ENCODE measurements at places on chromosomes 3 and 15.
A peak's percentile ranks its signal among the peaks of the same experiment; 100 is the strongest.

GRCh38 chr15:26132811-26133210, 269.7 kb upstream of the ATP10A start:
- DNase-seq: no peak

GRCh38 chr3:122562923-122563716, 980 bp downstream of the PARP9 start:
- DNase-seq: peak; percentile 49

- DNase-seq: no peak
Measured at GRCh38 chr3:197782230-197782629, 8.8 kb upstream of the LRCH3 start.

GRCh38 chr3:52353291-52353855, 37.3 kb downstream of the DNAH1 start:
- no peak for DNase-seq

GRCh38 chr15:95850837-95851236, 479.7 kb upstream of the NR2F2 start:
- DNase-seq: no peak

DNA sequence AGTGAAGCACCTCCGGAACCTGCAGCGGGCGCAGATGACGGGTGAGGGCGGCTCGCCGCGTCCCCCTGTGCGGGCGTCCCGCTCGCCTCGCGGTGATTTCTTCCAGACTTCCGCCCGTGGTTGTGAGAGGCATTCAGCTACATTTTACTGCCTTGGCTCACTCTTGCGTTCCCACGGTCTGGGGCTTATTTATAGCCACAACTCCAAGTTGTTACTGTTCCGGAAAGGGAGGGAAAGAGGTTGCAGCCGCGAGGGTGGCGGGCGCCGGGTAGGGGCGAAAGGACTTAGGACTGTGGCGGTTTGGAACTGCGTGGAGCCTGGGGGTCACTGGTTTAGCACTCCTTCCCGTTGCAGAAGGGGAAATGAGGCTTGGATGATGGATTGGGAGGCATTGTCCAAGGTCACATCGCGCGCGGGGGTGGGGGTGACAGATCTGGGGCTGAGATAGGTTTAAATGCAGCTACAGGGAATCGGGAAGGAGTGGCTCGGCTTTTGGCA, 1.1 kb downstream of the HES1 start:
- DNase-seq: peak; percentile 45

DNA sequence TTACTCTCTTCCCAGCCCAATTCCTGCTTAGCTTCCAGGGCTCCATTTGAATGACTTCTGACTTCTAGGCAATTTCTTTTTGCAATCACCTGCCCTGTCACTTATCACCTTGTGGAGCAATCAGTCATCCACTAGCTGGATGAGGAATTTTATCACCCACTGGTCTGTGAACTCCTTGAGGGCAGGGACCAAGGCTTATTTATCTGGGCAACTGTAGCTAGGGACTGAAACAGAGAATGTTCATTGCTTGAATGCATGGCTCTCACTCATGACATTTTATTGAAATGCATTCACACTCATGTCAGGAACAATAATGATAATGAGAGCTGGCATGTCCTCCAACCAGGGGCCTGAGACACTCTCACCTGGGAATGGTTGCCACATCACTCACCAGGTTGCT, 15.5 kb downstream of the TNFAIP8L3 start:
- DNase-seq: no peak

DNA sequence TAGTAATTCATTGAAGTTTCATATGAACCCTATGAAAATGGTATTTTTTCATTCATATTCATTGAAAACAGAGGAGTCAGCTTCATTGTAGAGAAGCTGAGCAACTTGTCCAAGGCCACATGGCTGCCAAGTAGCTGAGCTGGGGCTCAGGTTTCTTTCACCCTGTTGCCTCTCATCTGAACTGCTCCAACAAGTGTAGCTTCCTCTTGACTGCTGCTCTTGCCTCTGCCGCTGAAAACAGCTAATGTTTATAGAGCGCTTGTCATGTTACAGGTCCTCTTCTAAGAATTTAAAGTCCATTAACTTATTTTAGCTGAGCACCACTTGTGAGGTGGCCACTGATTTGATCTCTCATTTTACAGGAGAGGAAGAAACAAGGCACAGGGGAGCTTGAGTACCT, 81.1 kb downstream of the PDCD6IP start:
- no peak for DNase-seq

DNA sequence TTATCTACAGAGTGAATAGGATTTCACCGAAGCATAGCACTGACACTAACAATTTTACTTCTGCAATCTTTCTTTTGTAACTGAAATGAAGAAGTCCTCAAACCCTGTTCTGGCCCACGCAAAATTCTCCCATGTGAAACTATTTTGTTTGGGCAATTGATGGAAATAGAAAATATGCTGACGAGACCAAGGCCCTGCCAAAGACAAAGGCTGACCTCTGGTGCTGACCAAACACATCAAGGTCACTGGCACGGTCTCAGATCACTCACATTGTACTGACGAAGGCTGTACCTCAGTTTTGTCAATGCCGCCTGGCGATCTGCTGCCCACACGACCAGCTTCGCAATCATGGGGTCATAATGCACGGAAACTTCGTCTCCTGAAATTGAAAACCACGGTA, 58.4 kb upstream of the DCUN1D1 start:
- no peak for DNase-seq

DNA sequence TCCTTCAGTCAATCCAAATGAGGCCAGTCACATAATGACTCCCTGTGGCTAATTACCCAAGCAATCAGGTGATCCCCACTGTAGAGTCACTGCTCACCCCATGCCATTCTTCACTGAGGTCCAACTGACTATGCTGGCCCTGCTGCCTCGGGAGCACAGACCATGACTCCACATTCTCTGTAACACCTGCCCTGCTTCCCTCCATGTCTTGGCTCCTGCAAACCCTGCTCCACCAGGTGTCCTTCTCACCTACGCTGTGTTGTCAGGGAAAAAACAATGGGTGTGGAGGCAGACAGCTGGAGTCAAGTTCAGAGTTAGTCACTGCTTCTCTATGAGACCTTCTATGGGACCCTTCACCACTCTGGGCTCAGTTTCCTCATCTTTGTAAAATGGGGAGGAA, 6.1 kb upstream of the SFMBT1 start:
- no peak for DNase-seq

DNA sequence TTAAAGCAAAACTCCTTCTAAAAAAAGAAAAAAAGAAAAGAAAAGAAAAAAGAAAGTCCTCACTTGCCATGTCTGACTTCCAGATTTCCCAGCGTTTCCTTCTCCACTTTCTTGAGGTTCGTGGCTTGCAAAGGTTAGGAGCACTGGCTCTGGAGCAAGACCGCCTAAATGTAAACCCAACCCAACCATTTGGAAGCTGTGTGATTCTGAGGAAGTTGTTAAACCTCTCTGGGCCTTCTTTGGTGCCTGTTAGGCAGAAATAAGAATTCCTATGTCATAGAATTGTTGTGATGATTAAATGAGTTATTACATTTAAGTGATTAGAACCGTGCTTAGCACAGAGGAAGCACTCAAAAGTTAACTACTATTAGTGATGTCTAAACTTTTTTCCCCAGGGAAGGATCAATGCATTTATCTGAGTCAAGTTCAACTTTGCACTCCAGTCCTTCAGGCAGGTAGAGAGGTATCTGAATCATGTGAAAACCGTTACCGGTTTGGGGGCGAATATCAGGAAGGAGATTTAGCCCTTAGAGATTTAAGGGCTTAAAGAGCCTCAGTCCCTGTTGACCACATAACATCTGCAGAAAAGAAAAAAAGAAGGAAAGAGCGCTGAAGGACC, 78.3 kb upstream of the HES1 start:
- DNase-seq: no peak

DNA sequence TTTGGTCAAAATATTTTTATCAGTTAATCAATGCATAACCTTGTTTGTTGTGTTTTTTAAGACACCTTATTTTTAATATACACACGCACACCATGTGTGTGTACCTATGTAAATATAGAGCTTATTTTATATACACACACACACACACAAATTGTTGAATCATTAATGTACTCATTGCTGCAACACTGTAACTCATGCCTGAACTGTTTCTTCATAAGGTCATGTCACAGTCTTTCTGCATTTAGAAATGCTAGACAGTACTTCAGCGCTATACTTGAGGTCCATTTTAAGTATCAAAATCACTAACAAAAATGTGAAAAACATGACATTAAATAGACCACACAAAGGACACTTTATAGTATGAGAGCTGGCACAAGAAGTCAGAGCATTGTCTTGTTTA, 589.4 kb downstream of the SI start:
- no peak for DNase-seq

DNA sequence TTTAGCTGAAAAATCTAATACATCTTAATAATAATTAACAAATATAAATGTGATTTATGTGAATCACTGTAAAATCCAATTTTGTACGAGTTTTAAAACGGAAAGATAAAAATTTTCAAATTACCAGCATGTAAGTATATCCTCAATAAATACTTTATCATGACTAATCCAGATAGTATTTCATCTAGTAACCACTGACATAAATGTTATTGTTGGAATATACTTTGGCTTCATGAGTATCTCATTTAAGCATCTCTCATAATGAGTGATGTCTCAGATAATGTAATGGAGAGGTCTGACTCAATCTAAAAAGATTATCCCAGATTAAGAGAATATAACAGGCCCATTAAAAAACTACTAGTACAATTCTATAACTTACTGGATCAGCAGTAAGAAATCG, 216.3 kb downstream of the STAG1 start:
- DNase-seq: no peak

- peak; percentile 42 for DNase-seq
Measured at GRCh38 chr3:57852896-57853295, 96.8 kb downstream of the SLMAP start.

GRCh38 chr3:8713901-8714759, 19.5 kb upstream of the CAV3 start:
- peak; percentile 13 for DNase-seq

GRCh38 chr3:72675243-72675642, 173.0 kb downstream of the SHQ1 start:
- DNase-seq: no peak

DNA sequence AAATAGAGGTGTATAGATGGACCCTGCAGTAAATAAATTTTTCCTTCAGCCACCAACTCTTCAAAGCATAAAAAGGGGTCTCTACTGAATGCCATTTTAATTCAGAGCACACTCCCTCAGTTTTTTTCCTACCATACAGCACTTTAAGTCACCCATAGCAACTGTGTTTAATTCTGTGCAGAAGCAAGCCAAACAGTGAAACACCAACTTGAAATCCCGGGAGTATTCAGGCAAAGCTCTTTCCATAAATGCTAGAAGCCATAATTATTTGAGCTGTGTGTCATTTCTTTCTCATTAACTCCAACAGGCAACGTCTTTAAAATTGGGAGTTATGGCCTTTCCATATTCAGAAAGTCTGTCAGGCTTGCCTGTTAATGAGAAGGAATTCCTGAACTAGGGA, 562.1 kb downstream of the GRM7 start:
- DNase-seq: no peak

DNA sequence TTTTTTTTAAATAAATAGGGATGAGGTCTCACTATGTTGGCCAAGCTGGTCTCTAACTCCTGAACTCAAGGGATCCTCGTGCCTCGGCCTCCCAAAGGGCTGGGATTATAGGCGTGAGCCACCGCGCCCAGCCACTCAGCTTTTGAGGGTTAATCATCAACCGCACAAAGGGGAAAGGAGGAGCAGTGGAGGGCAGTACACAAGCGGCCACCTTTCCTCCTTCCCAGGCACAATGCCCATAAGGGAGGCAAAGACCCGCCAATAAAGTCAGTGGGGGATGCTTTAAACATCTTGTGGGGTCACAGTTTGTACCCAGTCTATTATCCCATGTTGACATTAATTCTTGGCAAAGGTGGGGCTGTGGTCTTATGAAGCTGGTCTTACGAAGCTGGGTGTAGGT, 32.4 kb downstream of the EHD4 start:
- DNase-seq: no peak

GRCh38 chr15:100196326-100197058, 145.3 kb downstream of the ADAMTS17 start:
- no peak for DNase-seq

- DNase-seq: peak; percentile 76
Measured at GRCh38 chr3:108914774-108915641, 38.7 kb downstream of the GUCA1C start.

- DNase-seq: no peak
Measured at GRCh38 chr3:190519886-190520285, 6.0 kb downstream of the IL1RAP start.

DNA sequence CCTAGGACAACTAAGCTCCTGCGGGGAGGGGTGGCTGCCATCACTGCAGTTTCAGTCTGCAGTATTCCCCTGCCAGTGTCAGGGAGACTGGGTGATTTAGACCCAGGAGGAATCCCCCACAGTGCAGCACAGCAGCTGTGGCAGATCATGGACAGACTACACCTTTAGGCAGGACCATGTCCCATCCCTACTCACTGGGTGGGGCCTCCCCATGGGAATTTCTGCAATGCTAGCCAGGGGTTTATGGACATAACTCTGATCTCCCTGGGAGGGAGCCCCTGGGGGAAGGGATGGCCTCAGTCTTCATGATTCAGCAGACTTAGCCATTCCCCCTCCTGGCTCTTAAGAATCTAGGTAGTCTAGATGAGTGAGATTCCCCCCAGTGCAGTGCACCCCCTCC, 130.1 kb upstream of the STAC start:
- no peak for DNase-seq

DNA sequence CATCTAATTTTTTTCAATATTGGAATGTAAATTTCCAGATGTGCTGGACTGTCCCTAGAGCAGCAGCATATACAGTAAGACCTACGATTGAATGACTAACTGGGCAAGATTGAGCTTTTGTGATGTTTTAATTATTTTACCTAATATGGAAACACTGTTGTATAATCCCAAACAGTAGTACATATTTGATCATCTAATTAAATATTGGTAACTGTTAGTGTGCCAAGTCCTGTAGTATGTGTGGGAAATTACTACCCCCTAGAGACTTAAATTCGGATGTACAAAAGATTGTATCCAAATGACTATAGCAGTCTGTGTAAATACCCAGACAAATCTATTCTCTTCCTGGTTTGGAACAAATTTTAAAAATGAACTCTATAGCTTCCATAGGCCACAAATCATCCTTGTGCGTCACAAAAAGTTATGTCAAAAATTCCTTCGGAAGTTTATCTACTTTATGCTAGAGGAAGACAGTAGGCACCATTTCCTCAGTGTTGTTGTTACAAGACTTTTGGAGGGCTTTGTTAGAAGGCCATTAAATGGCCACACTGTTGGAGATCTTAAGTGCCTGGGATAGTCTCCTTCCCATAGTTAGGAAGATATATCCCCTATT, 41.6 kb downstream of the NKIRAS1 start:
- DNase-seq: no peak

DNA sequence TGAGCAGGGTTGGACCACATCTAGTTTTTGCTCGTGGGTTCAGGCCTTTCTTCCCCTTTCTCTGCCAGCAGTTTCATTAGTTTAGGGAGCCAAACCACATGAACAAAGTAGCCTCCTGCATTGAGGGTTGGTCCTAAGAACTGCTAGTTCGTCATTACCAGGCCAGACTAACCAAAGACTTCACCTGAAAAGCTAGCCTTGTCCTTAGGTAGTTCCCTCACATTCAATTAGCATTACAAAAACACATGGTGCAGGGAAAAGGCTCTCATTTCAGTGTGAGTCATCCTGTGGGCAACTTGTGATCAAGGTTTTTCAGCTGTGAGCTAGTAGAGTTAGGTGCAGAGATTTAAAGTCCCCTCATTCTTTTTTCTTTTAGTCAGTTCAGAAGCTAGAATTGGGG, 279.3 kb upstream of the CTNNB1 start:
- no peak for DNase-seq

Measured in hematopoietic multipotent progenitor cell treated with erythropoietin and hydrocortisone succinate and interleukin-3 and kit ligand, for 6 days (in vitro differentiated cells).